MM.1S (cell line): ENCODE measurements at places on chromosomes 4 and X.

DNA sequence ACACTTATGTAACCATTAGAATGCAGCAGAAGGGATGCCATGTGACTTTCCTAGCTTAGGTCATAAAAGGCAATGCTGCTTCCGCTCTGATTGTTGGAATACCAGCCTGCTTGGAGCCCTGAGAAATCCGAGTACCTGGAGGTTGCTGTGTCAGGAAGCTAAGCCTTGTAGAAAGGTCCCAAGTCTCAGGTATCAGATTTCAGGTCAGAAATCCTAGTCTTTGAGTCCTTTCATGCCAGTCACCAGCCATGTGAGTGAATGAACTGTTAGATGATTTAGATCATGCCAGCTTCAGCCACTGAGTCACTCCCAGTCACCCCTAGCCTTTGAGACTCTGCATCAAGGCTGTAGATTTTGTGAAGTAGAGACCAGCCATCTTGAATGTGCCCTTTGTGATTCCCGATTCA lies 23.5 kb downstream of the RAP1GDS1 start:
- H3K27me3 ChIP-seq, result no peaks in the 10 kb centered on the region
- DNase-seq, result no peak
- peaks cover 1% of the 10 kb centered on the region; the same call in 1 of the 2 replicates for H3K4me1 ChIP-seq
- H3K36me3 ChIP-seq, result no peaks in the 10 kb centered on the region
- H3K27ac ChIP-seq, result no peak overlapping the region
- no peak overlapping the region for H3K4me3 ChIP-seq

DNA sequence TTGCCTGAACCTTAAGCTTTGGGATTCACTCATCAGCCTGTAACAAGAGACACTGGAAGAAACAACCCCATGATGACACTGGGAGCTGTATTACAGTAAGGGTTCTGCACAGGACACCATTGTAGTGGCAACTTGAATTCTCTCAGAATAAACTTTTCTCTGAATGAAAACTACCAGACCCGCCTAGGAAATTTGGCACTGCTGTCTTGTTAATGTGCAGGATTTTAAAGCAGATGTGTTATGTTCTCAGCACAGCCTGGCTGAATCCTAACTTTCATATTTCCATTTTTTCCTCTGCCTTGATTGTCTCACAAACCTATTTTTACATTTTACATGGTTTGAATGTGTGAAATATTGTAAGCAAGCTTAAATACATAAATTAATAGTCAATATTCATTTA lies 253.6 kb downstream of the UNC5C start:
- no peak for DNase-seq
- no peak overlapping the region for H3K27ac ChIP-seq
- no peaks in the 10 kb centered on the region for H3K27me3 ChIP-seq
- H3K4me1 ChIP-seq, result no peaks in the 10 kb centered on the region
- no peak overlapping the region for H3K4me3 ChIP-seq

- no peak for DNase-seq
- no peaks in the 10 kb centered on the region for H3K4me1 ChIP-seq
- no peaks in the 10 kb centered on the region for H3K36me3 ChIP-seq
These were observed 246.8 kb downstream of the SNCA start for GRCh38 chr4:89590128-89590527.

GRCh38 chr4:1722551-1723118 lies 1.3 kb downstream of the TACC3 start:
- H3K27ac ChIP-seq, result no peak overlapping the region
- no peaks in the 10 kb centered on the region for H3K27me3 ChIP-seq
- peaks cover 14% of the 10 kb centered on the region for H3K4me1 ChIP-seq
- DNase-seq, result no peak

GRCh38 chr4:161256172-161256571 lies 907.6 kb downstream of the FSTL5 start:
- no peak overlapping the region for H3K27ac ChIP-seq
- H3K27me3 ChIP-seq, result no peaks in the 10 kb centered on the region
- H3K4me1 ChIP-seq, result peaks cover 6% of the 10 kb centered on the region; the same call in 1 of the 2 replicates

GRCh38 chrX:37348231-37348970 lies 763 bp upstream of the PRRG1 start:
- H3K36me3 ChIP-seq, result no peaks in the 10 kb centered on the region
- DNase-seq, result no peak
- no peak overlapping the region for H3K27ac ChIP-seq
- no peaks in the 10 kb centered on the region for H3K27me3 ChIP-seq
- H3K4me1 ChIP-seq, result no peaks in the 10 kb centered on the region

DNA sequence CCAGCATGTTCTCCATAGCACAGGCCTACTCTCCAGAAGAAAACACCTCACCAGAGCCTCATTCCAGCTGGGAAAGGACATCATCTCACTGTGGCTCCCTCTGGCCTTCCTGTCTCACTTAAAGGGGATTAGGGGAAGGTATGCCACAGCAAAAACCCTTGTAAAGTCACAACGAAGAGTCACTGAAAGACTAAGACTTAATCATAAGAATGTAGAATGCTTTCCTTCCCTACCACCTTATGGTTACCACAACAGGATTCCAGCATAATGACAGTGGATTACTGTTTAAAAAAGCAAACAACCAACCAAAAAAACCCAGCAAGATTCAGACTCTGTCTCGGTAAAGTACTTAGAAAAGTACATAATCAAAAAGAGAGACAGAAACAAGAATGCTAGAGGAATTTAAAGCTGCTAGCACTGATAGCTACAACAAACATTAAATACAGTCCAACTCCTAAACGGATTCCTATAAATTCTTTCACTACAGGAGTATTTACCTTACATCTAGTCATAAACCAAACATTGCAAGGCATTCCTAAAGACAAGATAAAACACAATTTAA lies 75.1 kb downstream of the BANK1 start:
- no peak overlapping the region for H3K4me3 ChIP-seq
- no peak overlapping the region for H3K27ac ChIP-seq
- DNase-seq, result no peak
- peaks cover 8% of the 10 kb centered on the region; the same call in 1 of the 2 replicates for H3K4me1 ChIP-seq
- no peaks in the 10 kb centered on the region for H3K36me3 ChIP-seq

GRCh38 chr4:16893141-16893651 lies 5.2 kb downstream of the LDB2 start:
- DNase-seq, result peak; percentile 52
- no peaks in the 10 kb centered on the region for H3K36me3 ChIP-seq

GRCh38 chr4:183639291-183639690 lies 19.7 kb downstream of the RWDD4 start:
- peaks cover 4% of the 10 kb centered on the region; the same call in 1 of the 2 replicates for H3K36me3 ChIP-seq
- no peak for DNase-seq
- H3K27me3 ChIP-seq, result no peaks in the 10 kb centered on the region
- no peak overlapping the region for H3K4me3 ChIP-seq

DNA sequence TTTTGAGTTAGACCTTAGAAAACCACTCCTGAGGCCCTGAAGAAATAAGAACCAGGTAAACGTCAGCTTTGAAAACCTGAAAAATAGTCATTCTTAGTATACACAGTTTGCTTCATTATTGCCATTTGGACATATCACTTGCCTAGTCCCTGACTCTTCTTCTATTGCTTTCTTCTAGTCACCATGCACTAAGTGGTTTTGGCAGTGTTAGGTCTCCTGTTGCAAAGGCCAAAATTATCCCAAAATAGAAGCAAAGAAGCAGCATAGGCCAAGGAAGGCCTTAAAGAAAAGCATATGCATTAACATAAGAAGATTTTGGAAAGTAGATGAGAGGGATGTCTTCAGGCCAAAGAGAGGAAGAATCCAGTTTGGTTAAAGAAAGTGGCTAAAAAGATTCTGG lies 24.1 kb upstream of the SMPX start:
- no peak for DNase-seq
- no peaks in the 10 kb centered on the region for H3K36me3 ChIP-seq
- H3K27ac ChIP-seq, result peak overlapping the region; percentile 21; the same call in 1 of the 2 replicates
- H3K4me3 ChIP-seq, result no peak overlapping the region
- no peaks in the 10 kb centered on the region for H3K27me3 ChIP-seq
- peaks cover 9% of the 10 kb centered on the region for H3K4me1 ChIP-seq

DNA sequence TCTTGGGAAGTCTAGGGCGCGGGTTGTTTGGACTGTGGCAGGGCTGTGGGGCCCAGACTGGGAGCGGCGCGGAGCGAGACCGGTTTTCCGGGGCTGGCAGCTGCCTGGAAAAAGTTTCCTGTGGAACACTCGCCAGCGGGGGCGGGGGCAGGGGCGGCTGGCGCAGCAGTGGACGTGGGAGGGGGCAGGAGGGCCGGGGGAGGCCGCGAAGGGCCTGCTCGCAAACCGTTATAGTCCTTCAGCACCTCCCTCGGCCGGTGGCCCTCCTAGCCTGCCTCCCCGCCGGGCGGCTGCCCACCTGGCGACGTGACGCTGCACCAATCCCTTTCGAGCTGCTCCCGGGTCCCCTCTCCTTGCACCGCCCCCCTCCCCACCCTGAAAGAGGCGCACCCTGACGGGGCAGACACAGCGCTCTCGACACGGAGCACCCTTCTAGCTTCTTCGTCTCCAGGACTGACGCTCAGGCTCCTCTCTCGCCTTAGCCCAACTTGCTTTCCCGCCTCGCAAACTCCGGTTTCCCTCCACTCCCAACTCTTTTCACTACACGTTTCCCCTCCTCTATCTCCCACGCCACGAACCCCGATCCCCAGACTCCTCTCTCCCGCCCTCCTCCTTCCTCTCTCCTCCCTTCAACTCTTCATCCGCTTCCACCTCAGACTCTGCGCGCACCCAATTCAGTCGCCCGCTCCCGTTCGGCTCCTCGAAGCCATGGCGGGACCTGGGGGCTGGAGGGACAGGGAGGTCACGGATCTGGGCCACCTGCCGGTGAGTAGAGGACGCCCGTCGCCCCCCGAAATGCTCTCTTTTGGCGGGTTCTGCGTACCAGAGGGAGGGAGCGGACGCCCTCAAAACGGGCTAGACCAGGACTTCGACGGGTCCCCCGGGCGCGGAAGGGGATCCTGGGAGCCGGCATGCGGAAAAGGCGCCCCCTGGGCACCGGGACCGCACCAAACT lies at the start of gene NRK:
Gene NRK, plus strand, starts transcription at position 402 of the 954 bp plus-strand sequence. Its CDS starts 307 bp downstream, at position 709.
- no peaks in the 10 kb centered on the region for H3K36me3 ChIP-seq
- H3K4me1 ChIP-seq, result no peaks in the 10 kb centered on the region
- H3K27me3 ChIP-seq, result no peaks in the 10 kb centered on the region
- no peak for DNase-seq

GRCh38 chr4:33184657-33185290 lies 2464.6 kb downstream of the PCDH7 start:
- peak; percentile 44 for DNase-seq
- no peak overlapping the region for H3K4me3 ChIP-seq
- H3K27me3 ChIP-seq, result no peaks in the 10 kb centered on the region
- no peak overlapping the region for H3K27ac ChIP-seq
- H3K36me3 ChIP-seq, result no peaks in the 10 kb centered on the region

GRCh38 chrX:69564665-69565064 lies 51.2 kb upstream of the EDA start:
- no peaks in the 10 kb centered on the region for H3K27me3 ChIP-seq
- H3K36me3 ChIP-seq, result no peaks in the 10 kb centered on the region
- no peak overlapping the region for H3K4me3 ChIP-seq
- H3K4me1 ChIP-seq, result no peaks in the 10 kb centered on the region
- no peak for DNase-seq

DNA sequence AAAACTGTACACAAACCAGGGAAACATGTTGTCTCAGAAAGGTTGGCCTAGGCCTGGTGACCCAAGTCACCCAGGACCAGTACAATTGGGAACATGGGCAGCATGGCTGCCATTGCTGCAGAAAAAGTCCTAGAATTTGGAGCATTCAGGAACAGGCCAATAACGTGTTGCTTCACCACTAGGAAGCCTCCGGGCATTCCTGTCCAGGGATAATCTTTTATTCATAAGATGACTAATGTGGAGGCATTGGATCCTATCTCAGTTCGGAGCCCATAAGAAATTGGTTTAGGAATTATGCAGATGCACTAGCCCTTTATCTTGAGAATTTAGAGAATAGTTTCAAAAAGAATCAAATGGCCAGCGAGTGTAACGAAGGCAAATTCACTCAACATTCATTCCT lies 242.8 kb upstream of the NDST4 start:
- DNase-seq, result no peak
- no peak overlapping the region for H3K4me3 ChIP-seq
- H3K27me3 ChIP-seq, result no peaks in the 10 kb centered on the region

DNA sequence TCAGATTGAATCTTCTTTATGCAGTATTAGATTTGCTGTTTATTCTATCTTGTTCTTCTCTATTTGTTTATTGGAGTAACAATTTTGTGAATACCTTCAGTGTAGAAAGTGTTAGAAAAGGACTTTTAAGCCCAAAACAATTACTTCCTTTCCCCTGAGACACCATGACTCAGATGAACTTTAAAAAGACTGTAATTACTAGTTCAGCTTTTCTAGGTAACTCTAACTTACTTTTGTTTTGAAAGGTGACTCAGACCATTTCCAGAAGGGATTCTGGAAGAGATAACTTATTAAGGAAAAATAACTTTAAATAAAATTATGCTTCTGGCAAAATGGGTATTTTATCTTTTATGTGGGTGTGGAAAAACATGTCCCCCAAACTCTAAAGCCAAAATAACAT lies 561.5 kb upstream of the PCDH10 start:
- no peak overlapping the region for H3K27ac ChIP-seq
- H3K4me3 ChIP-seq, result no peak overlapping the region
- no peak for DNase-seq
- no peaks in the 10 kb centered on the region for H3K27me3 ChIP-seq

DNA sequence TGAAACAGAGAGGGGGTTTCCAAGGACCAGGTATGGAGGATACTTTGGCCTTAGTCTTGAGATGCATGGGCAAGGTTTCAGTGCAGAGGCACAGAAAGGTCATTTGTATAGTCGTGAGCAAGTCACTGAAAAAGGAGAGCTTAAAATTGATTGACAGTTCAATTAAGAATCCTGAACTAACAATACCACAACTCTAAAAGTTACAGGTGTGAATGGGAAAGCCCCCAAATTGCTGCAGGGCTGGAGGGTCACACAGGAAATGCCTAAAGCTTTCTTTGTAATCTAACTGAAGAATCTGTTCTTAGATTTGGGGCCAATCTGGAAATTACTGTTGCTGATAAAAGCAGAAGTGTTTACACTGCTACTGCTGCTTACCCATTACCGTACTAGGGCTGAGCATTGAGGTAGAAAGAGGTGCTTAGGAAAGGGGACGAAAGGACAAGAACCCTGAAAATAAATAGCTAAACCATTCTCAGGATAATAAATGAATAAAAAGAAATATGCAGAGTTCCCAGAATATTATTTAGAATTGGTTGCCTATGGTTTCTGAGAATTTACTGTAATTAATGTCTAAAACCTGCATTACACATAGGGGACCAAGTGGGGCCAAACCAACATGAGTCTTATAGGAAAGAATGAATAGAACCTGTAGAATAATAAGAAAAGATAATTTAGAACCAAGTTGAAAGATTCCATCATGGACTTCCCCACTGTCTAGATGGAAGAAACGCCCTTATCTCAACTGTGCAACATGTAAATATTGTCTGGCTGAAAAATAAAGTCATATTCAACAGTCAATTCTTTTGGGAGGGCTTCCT lies 91.9 kb upstream of the PPP1R2C start:
- no peaks in the 10 kb centered on the region for H3K36me3 ChIP-seq
- peaks cover 36% of the 10 kb centered on the region for H3K4me1 ChIP-seq
- DNase-seq, result peak; percentile 88
- peak overlapping the region; percentile 51; the same call in 1 of the 2 replicates for H3K27ac ChIP-seq
- no peaks in the 10 kb centered on the region for H3K27me3 ChIP-seq
- H3K4me3 ChIP-seq, result no peak overlapping the region

- no peaks in the 10 kb centered on the region for H3K36me3 ChIP-seq
- peaks cover 6% of the 10 kb centered on the region; the same call in 1 of the 2 replicates for H3K4me1 ChIP-seq
- H3K27ac ChIP-seq, result no peak overlapping the region
- no peaks in the 10 kb centered on the region for H3K27me3 ChIP-seq
- no peak overlapping the region for H3K4me3 ChIP-seq
These were observed 475.4 kb upstream of the RPS6KA3 start for GRCh38 chrX:20742106-20742505.

GRCh38 chrX:1307626-1308340 lies 28.8 kb upstream of the IL3RA start:
- no peak for DNase-seq
- H3K4me3 ChIP-seq, result no peak overlapping the region
- no peak overlapping the region for H3K27ac ChIP-seq
- no peaks in the 10 kb centered on the region for H3K36me3 ChIP-seq
